Esophagus squamous epithelium (tissue), 5 donors: ENCODE measurements at places on chromosomes 4 and X. TPM values are rescaled to one million over a fixed set of nuclear protein-coding genes. Genes with fewer than 3 reads are reported as not detected.
A peak's percentile ranks its signal among the peaks of the same experiment; 100 is the strongest.

NHS gene
- total RNA-seq: 3.4 TPM

DNA sequence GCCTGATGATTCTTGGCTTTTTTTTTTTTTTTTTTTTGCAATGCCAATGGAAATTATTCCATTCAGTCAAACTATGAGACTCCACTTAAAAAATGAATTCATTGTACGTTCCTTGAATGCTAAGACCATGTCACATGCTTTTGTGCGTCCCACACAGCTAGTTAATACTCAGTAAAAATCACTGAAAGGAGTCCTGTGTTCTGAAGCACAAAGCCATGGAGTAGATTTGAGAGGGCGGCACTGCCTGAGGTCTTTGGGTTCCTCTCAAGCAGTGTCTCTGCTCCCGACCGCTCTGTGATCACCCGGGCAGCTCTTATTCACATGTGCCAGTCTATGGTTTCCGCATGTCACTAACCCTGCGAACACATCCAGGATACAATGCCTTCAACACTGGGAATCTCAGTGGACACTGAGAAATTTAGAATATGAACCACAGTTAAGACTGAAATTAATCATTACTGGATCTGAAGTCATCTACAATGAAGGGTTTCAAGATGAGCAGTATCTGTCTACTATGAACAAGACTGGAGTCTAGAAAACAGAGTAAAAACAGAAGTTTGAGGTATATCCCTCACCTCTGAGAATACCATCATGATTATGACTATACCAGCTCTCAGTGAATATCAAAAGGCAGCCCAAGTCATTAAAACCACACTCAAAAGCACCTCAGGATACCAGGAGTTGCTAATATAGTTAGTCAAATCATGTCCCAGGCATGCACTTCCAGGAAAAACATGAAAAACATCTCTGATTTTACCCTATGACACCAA lies 193.0 kb downstream of the MGST2 start:
- no peak for DNase-seq
- H3K27me3 ChIP-seq: no peaks in the 10 kb centered on the region
- no peak overlapping the region for H3K4me3 ChIP-seq
- no peaks in the 10 kb centered on the region for H3K36me3 ChIP-seq
- no peak overlapping the region for H3K27ac ChIP-seq

DNA sequence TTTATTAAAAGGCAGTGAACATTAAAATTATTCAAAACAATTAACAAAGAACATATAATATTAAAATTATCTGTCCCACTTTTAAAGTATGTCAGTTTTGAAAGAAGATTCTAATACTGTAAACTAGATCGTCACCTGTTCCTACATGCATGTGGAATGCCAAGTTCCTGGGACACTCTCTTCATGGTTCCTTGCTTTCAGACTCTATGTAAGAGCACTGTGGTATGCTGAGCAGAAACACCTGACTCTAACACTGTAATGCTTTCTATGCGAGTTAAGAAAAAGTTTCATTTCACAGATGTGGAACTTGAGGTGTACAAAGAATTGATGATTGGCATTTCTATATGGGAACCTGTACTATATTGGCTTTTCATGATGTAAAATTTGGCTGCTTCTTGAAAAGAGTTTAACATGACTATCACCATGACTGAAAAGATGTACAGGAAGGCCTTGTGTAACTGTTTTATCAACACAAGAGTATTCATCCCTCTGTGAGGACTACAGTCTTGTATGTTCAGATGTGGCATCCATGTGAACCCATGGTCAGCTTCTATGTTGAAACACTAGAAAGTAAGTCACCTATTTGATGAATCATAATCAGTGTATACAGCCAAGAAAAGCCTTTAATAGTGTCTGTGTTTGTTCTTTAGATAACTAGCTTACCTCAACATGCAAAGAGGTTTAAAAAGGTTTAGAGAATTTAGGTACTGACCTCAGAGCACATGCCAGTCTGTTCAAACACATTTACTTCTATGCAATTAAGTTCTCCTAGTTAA lies 354.5 kb downstream of the ARHGAP24 start:
- no peaks in the 10 kb centered on the region for H3K4me1 ChIP-seq
- H3K4me3 ChIP-seq: no peak overlapping the region
- no peak overlapping the region for H3K27ac ChIP-seq
- H3K36me3 ChIP-seq: no peaks in the 10 kb centered on the region
- no peaks in the 10 kb centered on the region for H3K27me3 ChIP-seq

EXOC1L gene
- not detected for total RNA-seq

DNA sequence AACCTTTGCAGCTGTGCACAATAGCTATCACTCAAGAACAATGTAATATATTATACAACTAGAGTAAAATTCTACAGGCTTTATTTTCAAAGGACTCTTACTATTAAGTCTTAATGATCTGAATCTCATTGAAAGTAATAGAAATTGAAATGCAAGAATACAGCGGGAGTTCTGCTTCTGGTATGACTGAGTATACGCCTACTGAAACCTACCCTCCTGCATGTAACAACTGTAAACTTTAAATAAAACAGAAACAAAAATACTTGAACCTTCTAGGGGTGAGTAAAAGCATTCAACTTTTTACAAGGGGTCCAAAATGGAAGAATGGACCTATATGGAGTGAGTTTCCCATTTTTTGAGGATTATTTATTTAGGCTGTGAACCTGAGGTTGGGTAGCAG lies 13.5 kb downstream of the DCHS2 start:
- H3K27ac ChIP-seq: no peak overlapping the region
- H3K36me3 ChIP-seq: no peaks in the 10 kb centered on the region
- no peaks in the 10 kb centered on the region for H3K4me1 ChIP-seq
- DNase-seq: no peak

GRCh38 chr4:75821966-75822365 lies 80.3 kb downstream of the PPEF2 start:
- H3K36me3 ChIP-seq: no peaks in the 10 kb centered on the region
- H3K27me3 ChIP-seq: no peaks in the 10 kb centered on the region
- H3K4me1 ChIP-seq: no peaks in the 10 kb centered on the region
- H3K27ac ChIP-seq: no peak overlapping the region
- H3K4me3 ChIP-seq: no peak overlapping the region
- no peak for DNase-seq

DNA sequence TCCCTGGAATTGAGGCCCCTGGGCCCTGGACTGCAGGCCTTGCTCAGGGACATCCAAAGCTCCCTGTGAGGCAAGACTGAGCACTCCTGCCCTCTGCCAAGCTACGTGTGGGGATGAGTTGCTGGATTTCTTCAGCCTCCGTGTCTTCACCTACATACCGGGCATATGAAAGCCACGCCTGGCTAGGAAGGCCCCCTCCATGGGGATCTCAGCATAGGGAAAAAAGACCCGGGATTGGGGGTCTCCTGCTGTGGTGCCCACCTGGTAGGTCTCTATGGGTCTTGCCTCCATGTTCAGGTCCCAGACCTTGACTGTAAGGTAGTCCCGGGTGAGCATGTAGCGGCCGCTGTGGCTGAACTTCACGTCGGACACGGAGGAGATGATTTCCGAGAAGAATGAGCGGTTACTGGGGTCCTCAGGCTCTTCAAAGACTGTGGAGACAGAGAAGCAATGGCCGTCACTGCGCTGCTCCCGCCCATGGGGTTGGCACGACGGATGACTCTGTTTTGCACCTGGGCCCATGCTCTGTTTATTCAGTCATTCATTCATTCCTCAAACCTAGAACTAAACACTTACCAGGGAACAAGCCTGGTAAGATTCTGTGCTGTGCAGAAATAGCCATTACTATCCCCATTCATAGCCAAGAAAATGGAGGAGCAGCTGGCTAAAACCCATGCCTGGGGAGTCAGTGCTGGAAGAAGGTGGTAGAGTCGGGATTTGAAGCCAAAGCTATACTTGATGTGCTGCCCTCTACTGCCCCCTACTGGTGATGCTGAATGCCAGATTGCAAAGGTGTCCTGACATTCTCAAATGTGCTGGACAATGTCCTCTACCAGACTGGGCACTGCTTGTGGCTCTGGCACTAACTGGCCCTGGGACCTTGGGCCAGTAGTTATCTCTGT lies 63.9 kb downstream of the WFS1 start:
- H3K36me3 ChIP-seq: no peaks in the 10 kb centered on the region
- H3K27me3 ChIP-seq: no peaks in the 10 kb centered on the region
- no peak for DNase-seq
- H3K27ac ChIP-seq: no peak overlapping the region

- H3K4me1 ChIP-seq: no peaks in the 10 kb centered on the region
- H3K27ac ChIP-seq: no peak overlapping the region
- no peak for DNase-seq
- no peaks in the 10 kb centered on the region for H3K36me3 ChIP-seq
Observed at GRCh38 chrX:74467656-74468055, 46.4 kb downstream of the SLC16A2 start.

- peaks cover 3% of the 10 kb centered on the region for H3K4me1 ChIP-seq
- DNase-seq: no peak
- H3K27ac ChIP-seq: no peak overlapping the region
- peak overlapping the region; percentile 69 for H3K4me3 ChIP-seq
Observed at GRCh38 chr4:182143086-182143821, 99.9 kb upstream of the TENM3 start.

GRCh38 chr4:54586320-54586955 lies 71.3 kb upstream of the KIT start:
- H3K4me3 ChIP-seq: no peak overlapping the region
- H3K27me3 ChIP-seq: no peaks in the 10 kb centered on the region
- H3K36me3 ChIP-seq: no peaks in the 10 kb centered on the region
- H3K4me1 ChIP-seq: no peaks in the 10 kb centered on the region
- no peak for DNase-seq
- peak overlapping the region; percentile 42 for H3K27ac ChIP-seq

GRCh38 chr4:76960014-76960413 lies 10.5 kb downstream of the SEPTIN11 start:
- H3K4me3 ChIP-seq: no peak overlapping the region
- no peaks in the 10 kb centered on the region for H3K4me1 ChIP-seq
- no peak for DNase-seq
- H3K27ac ChIP-seq: no peak overlapping the region

GRCh38 chr4:92615049-92615448 lies 311.3 kb downstream of the GRID2 start:
- H3K27me3 ChIP-seq: no peaks in the 10 kb centered on the region
- DNase-seq: no peak
- no peaks in the 10 kb centered on the region for H3K36me3 ChIP-seq
- no peaks in the 10 kb centered on the region for H3K4me1 ChIP-seq

DNA sequence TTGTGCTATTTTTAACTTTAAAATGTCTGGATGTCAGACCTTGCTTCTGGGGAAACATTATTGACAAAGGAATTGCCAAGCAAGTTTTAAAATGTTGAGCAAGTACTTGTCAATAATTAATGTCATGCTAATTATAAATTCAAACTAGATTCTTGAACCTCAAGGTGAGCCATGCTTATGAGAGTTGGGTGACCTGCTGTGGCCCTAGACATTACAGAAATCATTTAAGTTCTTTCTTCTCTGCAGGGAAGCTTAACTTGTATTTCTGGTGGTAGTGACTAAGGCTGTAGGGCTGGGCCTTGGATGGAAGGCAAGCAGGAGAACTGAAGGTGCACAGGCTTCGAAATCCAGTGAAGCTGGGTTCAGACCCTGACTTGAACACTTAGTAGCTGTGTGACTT lies 14.8 kb upstream of the UCHL1 start:
- no peak for DNase-seq
- no peaks in the 10 kb centered on the region for H3K4me1 ChIP-seq
- H3K27ac ChIP-seq: no peak overlapping the region
- no peak overlapping the region for H3K4me3 ChIP-seq
- H3K27me3 ChIP-seq: peaks cover 13% of the 10 kb centered on the region
- H3K36me3 ChIP-seq: no peaks in the 10 kb centered on the region

DNA sequence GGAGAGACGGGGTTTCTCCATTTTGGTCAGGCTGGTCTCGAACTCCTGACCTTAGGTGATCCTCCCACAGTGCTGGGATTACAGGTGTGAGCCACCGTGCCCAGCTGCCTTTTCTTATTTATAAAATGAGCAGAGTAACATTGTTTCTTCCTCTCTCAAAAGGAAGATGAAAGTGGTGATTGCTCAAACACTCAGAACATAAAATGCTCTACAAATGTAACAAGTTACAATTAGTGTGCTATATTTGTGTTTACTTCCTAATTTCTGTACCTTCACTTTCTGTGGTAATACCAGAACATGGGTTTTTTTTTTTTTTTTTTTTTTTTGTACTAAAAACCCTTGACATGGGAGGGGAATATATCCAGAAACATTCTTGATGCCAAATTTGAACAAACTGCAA lies 197.9 kb downstream of the MGST2 start:
- no peak for DNase-seq
- H3K27ac ChIP-seq: no peak overlapping the region
- no peaks in the 10 kb centered on the region for H3K27me3 ChIP-seq
- peaks cover 19% of the 10 kb centered on the region for H3K4me1 ChIP-seq

PAGE2B gene
- total RNA-seq: not detected

- H3K27me3 ChIP-seq: no peaks in the 10 kb centered on the region
- H3K27ac ChIP-seq: no peak overlapping the region
- H3K4me3 ChIP-seq: no peak overlapping the region
- H3K36me3 ChIP-seq: no peaks in the 10 kb centered on the region
Observed at GRCh38 chr4:24896977-24897376, 15.9 kb downstream of the CCDC149 start.

- H3K36me3 ChIP-seq: no peaks in the 10 kb centered on the region
- no peaks in the 10 kb centered on the region for H3K4me1 ChIP-seq
- no peak overlapping the region for H3K4me3 ChIP-seq
- no peaks in the 10 kb centered on the region for H3K27me3 ChIP-seq
- DNase-seq: no peak
Observed at GRCh38 chr4:11894977-11895376, 466.3 kb upstream of the HS3ST1 start.

GRCh38 chrX:15366506-15367352 lies 17.5 kb downstream of the VEGFD start:
- DNase-seq: no peak
- H3K4me1 ChIP-seq: no peaks in the 10 kb centered on the region
- no peak overlapping the region for H3K27ac ChIP-seq
- no peak overlapping the region for H3K4me3 ChIP-seq
- no peaks in the 10 kb centered on the region for H3K36me3 ChIP-seq
- H3K27me3 ChIP-seq: no peaks in the 10 kb centered on the region

- no peak overlapping the region for H3K4me3 ChIP-seq
- no peak overlapping the region for H3K27ac ChIP-seq
- no peaks in the 10 kb centered on the region for H3K27me3 ChIP-seq
- no peaks in the 10 kb centered on the region for H3K36me3 ChIP-seq
Observed at GRCh38 chrX:19005909-19006308, 22.0 kb upstream of the PHKA2 start.

SLC49A3 gene
- total RNA-seq: 5.8 TPM

- H3K36me3 ChIP-seq: peaks cover 12% of the 10 kb centered on the region
- no peaks in the 10 kb centered on the region for H3K4me1 ChIP-seq
- no peak overlapping the region for H3K27ac ChIP-seq
Observed at GRCh38 chr4:183637461-183637860, 21.5 kb downstream of the RWDD4 start.

FATE1 gene
- total RNA-seq: not detected

DKK2 gene
- 1.2 TPM for total RNA-seq
